ENCODE measurements at places on chromosomes 4 and X. TPM values are rescaled to one million over a fixed set of nuclear protein-coding genes. Genes with fewer than 3 reads are reported as not detected.

- DNase-seq, result no peak
Observed at GRCh38 chr4:9903317-9903716, 118.0 kb downstream of the SLC2A9 start.

GRCh38 chr4:89497517-89498308 lies 190.1 kb upstream of the GPRIN3 start:
- no peak for DNase-seq

GRCh38 chrX:11765449-11765848 lies 7.4 kb downstream of the MSL3 start:
- no peak for DNase-seq

DNA sequence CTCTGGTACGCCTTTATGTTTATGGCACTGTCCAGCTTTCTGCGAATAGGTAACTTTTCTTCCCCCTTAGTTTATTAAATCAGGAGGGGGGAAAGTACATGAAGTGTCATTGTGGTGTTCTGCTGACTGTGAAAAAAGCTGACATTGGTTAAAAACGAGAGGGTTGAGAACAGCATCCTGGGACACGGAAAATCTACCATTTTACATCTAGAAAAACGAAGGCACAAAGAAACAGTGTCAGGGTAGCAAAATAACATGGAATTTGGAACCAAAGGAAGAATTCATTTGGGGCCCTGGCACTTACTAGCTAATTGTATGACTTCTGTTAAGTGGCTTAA lies 1.2 kb upstream of the AMOT start:
- DNase-seq, result no peak

- no peak for DNase-seq
Observed at GRCh38 chr4:62199291-62199810, 999.2 kb downstream of the ADGRL3 start.

DNA sequence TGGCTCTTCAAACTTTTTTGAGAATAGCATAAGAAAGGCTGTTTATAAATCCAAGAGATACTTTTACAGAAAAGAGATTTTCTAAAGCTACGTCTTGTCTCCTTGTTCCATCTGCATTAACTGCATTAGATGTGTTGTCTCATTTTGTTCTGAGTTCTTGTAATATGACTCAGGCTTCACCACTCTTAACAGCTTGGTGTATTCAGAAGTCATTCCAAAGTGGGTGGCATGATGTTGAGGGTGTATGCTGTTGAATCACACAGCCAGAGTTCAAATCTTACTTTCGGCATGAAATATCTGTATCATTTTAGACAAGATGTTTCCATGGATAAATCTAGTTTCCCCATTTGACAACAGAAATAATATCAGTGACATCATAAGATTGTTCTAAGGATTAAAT lies 30.1 kb downstream of the SYTL5 start:
- DNase-seq, result no peak

The SPATA4 gene
- polyA plus RNA-seq, result 1.7 TPM

- no peak for DNase-seq
Observed at GRCh38 chrX:140050906-140051305, 85.6 kb upstream of the CXorf66 start.

DNA sequence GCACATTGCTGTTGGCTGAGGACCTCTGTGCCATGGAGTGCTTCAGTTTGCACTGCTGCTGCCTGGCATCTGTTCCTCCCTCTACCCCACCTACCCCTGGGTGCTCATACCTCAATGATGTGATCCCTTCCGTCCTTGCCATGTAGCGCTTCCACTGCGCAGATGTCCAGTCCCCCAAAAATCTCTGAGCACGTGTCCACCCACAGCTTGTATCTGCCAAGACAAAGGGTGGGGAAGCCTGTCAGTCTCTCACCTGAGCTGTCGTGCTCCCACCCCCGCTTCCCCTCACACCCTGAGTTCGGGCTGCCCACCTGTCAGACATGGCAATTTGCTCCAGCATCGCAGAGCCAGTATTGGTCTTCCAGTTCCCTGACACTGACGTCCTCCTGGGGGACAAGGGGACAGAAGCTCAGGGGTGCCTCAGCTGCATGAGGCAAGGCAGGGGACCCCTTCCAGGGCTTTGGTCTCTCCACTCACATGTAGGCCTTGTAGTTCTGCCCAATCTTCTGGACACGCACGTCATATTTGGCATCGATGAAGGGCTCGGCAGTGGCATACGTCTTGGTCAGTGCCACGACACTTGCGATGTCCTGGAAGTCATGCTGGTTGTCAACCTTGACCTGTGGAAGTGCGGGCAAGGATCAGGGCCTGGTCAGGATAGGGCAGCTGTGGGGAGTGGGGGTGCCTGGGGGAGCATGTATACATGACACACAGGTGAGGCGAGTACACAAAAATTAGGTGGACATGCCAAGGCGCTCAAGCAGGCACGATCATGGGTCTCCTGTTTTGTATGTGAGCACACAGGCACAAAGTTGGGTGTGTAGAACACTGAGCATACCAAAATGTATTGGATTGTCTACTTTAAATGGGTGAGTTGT lies 6.0 kb upstream of the TIMP1 start:
- no peak for DNase-seq

DNA sequence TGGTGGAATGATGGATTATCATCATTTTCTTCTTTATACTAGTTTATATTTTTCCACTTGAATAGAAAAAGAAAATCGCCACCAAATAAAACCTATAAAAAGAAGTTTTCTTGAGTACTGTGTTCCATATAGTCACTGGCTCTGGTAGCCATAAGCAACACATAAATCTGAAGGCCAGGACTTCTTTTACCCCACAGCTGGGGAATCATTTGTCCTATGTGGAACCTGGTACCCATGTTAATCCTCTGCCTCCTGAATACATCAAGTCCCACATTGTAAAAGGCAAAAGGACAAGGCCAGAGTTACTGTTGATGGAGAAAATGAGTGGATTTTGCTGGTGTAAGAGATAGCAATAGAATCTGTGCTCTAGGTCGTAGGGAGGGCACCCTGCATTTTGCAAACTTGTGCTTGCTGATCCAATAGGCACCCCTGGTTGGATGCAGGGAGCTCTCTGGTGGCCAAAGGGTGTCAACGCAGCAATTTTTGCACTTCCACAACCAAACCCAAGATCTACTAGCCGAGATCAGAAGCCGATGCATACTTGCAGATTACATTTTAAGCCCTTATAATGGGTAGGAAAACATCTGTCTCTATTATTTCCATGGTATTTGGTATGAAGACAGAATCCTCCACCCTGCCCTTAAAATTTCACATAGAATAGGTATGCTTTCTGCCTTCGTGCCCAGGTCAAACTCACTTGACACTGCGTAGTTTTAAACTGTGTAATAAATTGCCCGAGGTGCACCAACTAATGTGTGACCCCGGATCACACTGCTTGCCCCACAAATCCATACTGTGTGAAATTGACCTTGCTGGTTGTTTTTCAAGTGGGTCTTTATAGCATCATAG lies 146.2 kb upstream of the SCML1 start:
- no peak for DNase-seq

- DNase-seq, result no peak
Observed at GRCh38 chrX:56429581-56429980, 133.8 kb upstream of the UBQLN2 start.
